ENCODE measurements at places on chromosomes 7 and 10.

GRCh38 chr10:109457302-109457638 is 466.0 kb downstream of the XPNPEP1 start:
- DNase-seq, result no peak

GRCh38 chr10:104036069-104036384 is 49.7 kb downstream of the COL17A1 start:
- no peak for DNase-seq

DNA sequence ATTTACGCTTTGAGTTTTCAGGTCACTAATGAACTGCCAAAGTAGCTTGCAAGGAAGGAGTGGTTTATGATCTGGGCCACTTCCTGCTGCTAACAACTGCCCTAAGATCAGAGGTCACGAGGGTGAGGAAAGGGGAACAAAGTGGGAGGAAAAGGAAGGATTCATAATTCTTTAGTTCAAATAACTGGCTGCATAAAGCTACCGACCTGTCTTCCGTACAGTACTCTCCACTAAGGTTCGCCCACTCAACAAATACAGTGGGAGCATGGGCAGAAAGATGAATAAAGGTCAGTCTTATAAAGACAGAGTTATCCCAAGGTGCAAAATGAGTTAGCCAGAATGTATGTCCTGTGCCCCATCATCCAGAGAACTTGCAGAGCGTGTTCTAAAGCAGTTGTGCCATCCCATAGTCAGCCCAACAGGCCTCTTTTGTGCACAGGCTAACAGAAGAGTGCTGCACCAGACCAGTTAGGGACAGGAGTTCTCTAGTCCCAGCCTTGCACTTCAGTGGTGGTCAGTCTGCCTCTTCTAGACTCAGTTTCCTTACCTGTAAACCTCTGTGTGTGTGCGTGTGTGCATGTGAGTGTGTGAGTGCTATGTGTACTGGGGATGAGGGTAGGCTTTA is 65.9 kb downstream of the CREB3L2 start:
- DNase-seq, result no peak

DNA sequence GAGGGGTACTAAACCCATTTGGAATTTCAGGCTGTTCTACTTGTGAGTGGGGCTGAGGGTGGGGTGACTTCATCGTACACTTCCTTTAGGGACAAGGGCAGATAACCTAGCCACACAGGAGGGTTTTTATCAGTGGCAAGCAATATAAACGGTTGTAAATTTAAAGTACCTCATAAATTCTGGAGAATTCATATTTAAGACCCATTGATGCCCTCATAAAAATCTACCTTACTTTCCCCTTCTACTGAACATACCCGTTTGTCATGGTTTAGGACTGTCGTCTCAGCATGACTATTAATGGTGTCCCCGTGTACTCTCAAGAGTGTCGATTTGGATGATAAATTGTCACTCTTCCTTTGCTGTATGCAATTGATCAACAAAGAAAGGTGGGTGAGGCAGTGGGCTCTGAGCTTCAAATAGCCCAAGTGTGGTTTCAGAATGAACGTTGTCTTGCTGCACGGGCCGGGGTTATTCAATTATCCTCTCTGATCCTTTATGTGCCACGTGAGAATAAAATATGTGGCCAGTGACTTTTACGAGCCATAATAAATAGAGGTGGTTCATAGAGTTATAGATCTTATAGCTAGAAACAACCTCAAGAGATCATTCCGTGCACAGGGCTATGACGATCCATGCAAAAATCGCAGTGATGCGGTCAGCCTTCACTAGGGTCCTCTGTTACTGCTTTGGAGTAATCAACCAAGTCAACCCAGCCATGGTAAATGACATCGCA is 82.2 kb downstream of the FAM107B start:
- no peak for DNase-seq

DNA sequence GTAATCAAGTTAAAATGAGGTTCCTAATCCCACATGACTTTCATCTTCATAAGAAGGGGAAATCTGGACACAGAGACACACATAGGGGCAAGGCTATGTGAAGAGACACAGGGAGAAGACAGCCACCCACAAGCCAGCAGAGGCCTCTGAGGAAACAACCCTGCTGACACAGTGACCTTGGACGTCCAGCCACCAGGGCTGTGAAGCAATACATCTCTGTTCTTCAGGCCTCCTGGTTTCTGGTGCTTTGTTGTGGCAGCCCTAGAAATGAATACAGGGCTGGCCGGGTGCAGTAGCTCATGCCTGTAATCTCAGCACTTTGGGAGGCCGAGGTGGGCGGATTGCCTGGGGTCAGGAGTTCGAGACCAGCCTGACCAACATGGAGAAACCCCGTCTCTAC is 183.9 kb downstream of the CXCL12 start:
- no peak for DNase-seq

DNA sequence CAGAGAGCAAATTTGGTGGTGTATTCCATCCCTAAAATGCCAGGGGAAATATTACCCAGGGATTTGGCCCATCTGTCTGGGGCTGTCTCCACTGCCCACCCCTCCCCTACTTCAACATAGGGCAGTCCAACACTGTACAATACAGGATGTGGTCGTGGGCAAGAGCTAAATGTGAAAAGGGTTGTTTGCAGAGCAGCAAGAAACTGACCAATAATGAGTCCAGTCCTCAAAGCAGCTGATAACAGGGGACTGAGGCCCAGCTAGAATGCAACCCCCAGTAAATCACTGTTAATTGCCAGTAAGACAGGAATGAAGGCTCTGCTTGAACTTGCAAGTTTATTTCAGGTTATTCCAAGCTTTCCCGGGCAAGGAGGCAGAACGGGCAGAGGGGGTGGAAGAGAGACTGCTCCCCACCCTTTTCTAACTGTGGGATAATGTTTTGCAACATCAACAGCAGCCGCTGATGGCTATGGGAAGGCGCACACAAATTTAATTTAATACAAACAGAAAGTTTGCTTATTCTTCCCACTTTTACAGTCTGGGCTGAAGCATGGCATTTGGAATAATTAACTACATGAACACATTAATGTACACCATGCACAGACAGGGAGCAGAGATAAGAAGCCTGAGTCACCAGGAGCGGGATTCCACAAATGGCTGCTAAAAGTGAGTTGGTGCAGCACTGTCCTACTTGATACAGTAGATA is 36.8 kb downstream of the AFAP1L2 start:
- DNase-seq, result no peak

DNA sequence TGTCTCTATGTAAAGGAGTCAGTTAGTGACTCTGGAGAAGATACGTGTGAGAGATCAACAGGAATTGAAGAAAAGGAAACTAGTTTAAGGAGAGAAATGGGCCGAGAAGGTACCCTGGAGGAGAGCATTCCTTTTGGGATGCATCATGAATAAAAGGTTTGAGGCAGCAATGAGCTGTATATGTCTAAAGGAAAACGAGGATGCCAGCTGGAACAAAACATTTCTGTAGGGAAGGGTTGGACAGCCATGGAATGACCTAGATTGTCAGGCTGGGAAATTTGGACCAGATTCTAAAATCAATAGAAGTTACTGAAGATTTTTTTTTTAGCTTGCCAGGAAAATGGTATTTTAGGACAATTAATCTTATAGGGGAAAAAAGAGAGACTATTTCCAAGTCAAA is 17.2 kb upstream of the MPP7 start:
- DNase-seq, result no peak

DNA sequence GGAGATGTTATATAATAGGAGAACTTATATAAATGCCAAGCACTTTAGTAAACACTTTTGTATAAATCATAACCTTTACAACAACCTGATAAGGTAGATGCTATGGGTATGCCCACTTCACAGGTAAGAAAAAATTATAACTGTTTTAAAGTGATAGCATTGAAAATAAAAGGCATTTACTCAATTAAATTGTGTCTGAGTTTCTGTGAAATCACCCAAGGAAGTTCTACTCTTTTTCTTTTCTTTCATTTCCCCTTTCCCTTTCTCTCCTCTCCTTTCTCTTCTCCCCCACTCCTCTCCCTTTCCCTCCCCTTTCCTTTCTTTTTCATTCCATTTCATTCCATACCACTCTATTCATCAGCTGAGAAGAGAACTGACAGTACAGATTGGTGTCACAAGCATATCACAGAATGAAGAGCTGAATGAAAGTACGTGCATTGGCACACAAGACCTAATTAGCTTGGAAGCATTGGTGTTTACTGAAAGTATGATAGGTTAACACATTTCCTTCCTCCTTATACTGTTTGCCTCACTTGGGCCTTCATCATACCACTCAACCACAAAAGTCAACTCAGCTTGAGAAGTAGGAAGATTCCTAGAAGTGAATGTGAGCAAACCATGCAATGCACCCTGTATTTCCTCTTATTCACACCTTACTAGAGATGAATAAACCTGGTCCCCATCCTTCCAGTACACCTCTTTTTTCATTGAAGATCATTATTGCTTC is 117.9 kb upstream of the AGR3 start:
- DNase-seq, result no peak

GRCh38 chr7:122310119-122311021 is 5.8 kb upstream of the FEZF1 start:
- DNase-seq, result no peak

GRCh38 chr7:148447221-148447849 is 143.2 kb upstream of the C7orf33 start:
- peak; percentile 21 for DNase-seq

DNA sequence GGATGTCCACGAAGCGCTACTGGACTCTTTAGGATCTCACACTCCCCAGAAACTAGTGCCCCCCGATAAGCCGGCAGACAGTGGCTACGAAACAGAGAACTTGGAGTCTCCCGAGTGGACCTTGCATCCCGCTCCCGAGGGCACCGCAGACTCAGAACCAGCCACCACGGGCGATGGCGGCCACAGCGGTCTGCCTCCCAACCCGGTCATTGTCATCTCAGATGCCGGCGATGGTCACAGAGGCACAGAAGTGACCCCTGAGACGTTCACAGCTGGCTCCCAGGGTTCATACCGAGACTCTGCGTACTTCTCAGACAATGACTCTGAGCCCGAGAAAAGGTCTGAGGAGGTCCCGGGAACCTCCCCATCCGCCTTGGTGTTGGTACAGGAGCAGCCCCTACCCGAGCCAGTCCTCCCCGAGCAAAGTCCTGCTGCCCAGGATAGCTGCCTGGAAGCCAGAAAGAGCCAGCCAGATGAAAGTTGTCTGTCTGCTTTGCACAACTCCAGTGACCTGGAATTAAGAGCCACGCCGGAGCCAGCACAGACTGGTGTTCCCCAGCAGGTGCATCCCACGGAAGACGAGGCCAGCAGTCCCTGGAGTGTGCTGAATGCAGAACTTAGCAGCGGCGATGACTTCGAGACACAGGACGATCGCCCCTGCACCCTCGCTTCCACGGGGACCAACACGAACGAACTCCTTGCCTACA is 17.6 kb upstream of the BHLHA15 start:
- DNase-seq, result no peak

GRCh38 chr7:112866424-112866823 is 76.2 kb upstream of the TMEM168 start:
- no peak for DNase-seq

DNA sequence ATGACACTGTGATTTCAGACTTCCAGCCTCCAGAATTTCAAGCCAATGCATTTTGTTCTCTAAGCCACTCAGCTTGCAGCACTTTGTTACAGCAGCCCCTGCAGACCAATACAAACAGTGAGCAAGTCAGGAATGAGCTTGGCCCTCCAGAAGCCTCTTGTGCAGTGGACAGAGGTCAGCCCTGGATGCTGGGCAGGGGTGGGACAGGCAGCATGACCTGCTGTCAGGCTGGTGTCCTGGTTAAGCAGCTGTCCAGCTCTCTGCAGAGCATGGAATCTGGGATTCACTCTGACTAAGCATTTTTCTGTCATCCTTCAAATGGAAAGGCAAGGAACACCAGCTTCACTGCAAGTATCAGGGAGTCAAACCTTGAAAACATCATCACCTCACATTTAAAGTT is 85.5 kb upstream of the GDF10 start:
- DNase-seq, result no peak

- no peak for DNase-seq
Measured at GRCh38 chr7:107023522-107024151, 20.9 kb upstream of the PRKAR2B start.

GRCh38 chr10:112756235-112756527 is 193.9 kb upstream of the TCF7L2 start:
- DNase-seq, result no peak

GRCh38 chr10:11625019-11625735 is 13.7 kb upstream of the USP6NL start:
- DNase-seq, result no peak

DNA sequence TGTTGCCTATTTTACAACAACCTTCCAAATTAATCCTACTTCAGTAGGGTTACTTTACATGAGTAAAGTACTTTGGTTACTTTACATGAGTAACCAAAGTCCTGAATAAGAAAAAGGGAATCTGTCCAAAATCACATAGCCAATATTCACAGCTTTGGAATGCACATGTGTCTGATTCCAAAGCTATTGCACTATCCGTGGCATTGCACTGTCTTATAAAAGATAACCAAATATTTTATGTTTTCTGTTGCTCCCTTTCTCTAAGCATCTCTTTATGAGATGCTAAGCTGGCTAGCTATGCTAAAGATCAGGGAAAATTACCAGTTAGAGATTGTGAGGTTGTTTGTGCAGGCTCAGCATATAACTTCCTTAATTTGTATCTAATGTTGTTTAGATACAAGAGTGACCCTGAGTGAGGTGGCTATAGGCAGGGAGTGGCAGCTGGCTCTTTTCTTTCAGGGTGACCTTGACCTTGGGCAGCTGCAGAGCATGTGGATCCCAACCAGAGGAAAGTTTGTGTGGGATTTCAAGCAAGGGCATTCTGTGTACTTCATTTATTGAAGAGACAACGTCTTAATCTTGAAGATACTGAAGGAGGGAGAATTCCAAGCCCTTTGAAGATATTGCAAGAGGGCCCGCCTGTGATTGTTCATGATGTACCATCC is 366.1 kb upstream of the ANKRD30A start:
- no peak for DNase-seq

DNA sequence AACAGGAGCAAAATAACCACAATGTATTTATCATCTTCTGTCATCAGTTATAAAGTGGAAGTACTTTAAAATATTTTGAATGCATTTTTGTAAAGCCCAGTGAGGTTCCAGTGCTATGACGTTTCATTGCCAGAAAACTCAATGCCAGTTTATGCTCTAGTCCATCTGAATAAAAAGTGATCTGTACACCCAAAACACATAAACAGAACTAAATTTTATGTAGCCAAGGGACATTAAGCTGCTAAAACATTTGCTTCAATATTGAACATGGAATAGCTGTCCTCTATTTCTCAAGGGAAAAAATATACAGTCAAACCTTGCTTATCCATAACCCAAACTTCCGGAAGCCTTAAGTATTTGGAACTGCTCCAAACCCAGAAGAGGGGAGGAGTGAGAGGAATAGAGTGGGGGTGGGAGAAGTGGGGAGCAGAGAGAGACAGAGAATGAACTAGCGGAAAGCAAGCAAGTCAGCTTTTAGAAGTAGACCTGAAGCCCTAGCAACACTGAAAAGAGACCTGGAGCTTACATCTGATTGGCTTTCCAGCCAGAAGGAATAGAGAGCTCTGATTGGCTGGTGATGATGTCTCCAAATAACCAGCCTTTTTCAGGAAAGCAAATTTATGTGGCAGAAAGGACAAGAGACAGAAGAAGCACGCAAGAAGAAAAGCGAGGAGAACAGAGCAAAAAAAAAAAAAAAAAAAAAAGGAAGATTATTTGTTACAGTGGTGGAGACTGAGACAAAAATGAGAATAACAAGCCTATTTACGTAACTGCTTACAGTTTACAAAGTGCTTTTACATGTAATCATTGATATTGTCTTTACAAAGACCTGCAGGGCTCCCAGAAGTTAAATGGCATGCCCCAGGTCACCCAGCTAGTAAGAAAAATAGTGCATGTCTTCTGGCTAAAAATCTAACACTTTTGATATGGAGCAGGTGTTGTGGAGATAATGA is 196.0 kb downstream of the RNLS start:
- DNase-seq, result peak; percentile 71
